A549 treated with Hydrocortisone at 1 μM for 4 hours (cell line): ENCODE measurements at places on chromosomes 11 and 22. TPM values are rescaled to one million over a fixed set of nuclear protein-coding genes. Genes with fewer than 3 reads are reported as not detected.

Gene NCF4
- 0.08 to 0.16 TPM (median 0.08 TPM) in 3 of 5 replicates, not detected in the others for total RNA-seq

Gene GALR3
- total RNA-seq: not detected in 5 replicates

Gene ENTHD1
- not detected in 5 replicates for total RNA-seq

Gene RASL10A
- 0.17 to 0.38 TPM (median 0.25 TPM) in 5 replicates for total RNA-seq

Gene GDPD4
- not detected in 5 replicates for total RNA-seq

Gene OR51B4
- not detected in 5 replicates for total RNA-seq

Gene LRP5
- 39.6 to 53.6 TPM (median 45.8 TPM) in 5 replicates for total RNA-seq

Gene GLYAT
- not detected in 5 replicates for total RNA-seq

Gene SAMM50
- 44.8 to 48.1 TPM (median 46.0 TPM) in 5 replicates for total RNA-seq

Gene CCDC73
- total RNA-seq: 0.03 to 0.07 TPM in 2 of 5 replicates, not detected in the others

Gene SCN2B
- not detected in 5 replicates for total RNA-seq

Gene CELF1
- 46.4 to 55.3 TPM (median 46.8 TPM) in 5 replicates for total RNA-seq

Gene USH1C
- 0.70 to 1.1 TPM (median 0.74 TPM) in 5 replicates for total RNA-seq
